ENCODE measurements at places on chromosomes 2 and 18.

GRCh38 chr2:99512181-99512591, 22.4 kb upstream of the REV1 start:
- no peak for DNase-seq

GRCh38 chr2:96923810-96924774, 54.2 kb upstream of the SEMA4C start:
- no peak for DNase-seq

GRCh38 chr2:67232936-67233335, 164.2 kb upstream of the ETAA1 start:
- no peak for DNase-seq

DNA sequence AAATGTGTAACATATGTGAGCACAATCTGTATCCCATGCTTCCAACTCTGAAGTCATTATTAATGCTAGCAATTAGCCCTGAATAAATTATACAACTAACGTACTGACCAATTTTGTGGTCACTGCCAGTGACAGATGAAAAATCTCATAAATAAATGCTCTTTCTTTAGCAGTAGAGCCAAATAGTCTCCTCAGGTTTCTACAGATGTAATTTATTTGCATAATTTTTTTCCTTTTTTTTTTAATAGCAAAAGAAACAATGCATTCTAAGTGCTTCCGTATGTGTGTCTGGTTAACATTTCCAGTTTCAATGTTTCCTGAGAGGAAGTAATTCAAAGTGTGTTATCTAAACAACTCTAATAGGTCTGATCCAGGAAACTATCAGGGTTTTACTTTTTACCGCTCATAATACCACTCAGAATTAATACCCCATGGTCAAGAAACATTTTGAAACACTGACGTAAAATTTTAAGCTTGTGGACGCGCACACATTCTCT, 108.4 kb downstream of the MEP1B start:
- no peak for DNase-seq

GRCh38 chr18:77208964-77209363, 40.7 kb upstream of the GALR1 start:
- no peak for DNase-seq

DNA sequence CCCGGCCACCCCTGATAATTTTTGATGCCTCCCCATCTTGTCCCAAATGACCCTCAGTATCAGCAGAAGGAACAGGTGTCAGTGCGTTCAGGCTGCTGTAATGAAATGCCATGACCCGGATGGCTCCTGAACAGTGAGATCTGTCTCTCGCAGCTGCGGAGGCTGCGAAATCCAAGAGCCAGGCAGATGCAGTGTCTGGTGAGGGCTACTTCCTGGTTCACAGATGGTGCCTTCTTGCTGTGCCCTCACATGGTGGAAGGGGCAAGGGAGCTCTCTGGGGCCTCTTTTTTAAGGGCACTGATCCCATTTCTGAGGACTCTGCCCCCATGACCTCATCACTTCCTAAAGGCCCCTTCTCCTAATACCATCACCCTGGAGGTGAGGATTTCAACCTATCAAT, 152.2 kb downstream of the TWIST2 start:
- no peak for DNase-seq

DNA sequence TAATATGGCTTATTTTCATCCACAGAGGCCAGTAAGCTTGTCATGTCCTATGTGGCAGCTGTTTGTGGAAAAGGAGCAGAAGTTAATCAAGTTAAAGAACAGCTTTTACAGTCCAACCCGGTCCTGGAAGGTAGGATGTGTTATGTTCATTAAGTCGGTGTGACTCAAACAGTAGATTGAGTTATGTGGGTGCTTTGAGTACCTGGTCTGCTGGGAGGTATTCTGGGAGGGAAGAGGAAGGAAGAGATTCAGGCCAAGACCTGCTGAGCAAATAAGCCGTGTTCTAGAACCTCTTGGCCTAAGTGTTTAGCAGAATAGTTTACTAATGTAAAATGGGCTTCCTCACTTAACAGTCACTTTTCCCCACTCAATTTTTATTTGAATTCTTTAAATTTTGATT, 96.2 kb downstream of the MYO1B start:
- DNase-seq = no peak

GRCh38 chr2:53633441-53633840, 134.2 kb upstream of the CHAC2 start:
- no peak for DNase-seq

- no peak for DNase-seq
Observed at GRCh38 chr2:136404176-136404575, 286.2 kb upstream of the CXCR4 start.

DNA sequence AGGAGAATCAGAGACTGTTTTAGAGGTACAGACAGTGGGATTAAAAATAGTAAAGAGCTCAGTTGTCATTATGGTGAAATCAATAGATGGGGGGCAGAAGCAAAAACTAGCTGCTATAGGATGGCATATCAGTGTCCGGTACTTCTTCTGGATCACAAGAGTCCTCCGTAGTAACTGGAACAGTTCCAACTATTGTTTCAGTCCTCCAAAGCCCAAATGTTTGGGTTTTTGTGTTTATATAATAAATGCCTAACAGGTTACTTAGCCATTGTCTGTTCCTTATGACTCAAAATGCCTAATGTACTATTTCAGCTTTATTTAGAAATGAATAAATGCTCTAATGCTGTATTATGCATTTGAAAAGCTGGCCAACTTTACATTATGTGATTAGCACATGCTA, 401.2 kb downstream of the PTH2R start:
- DNase-seq = no peak

- DNase-seq = no peak
Observed at GRCh38 chr2:198639580-198639979, 818.2 kb downstream of the SATB2 start.

DNA sequence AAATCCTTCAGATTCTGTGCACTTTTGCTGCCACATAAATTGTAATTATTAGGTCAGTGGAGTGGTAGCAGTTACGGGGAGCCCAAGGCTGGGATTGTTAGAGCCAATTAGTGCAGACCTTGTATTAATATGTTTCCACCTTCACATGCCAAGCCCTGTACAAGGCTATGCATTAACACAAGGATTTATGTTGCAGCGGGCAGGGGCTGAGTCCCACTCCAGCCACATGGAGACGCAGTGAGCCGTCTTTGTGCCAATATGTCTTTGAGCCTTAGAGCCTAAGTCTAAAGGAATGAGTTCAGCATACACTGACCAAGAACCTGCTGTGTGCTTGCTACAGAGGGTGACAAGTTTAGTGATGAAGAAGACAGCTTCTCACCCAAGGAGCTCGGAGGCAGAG, 238.2 kb downstream of the TSN start:
- no peak for DNase-seq

DNA sequence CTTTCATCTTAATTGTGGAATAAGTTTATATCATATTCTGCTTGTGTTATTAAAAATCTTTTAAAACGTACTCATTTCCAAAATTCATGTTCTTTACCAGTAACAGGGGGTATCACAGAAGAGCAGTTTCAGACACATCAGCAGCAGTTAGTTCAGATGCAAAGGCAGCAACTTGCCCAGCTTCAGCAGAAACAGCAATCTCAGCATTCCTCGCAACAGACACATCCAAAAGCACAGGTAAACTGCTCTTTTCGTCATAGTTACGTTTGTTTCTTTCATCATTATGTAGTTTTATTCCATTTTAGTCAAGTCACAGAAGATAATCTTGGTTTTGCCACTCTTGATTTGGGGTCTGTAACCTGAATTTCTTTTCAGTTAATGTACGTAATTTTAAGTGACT, 93.5 kb upstream of the KIF5C start:
- no peak for DNase-seq

- no peak for DNase-seq
Observed at GRCh38 chr2:24667542-24667941, 125.6 kb downstream of the PTRHD1 start.

DNA sequence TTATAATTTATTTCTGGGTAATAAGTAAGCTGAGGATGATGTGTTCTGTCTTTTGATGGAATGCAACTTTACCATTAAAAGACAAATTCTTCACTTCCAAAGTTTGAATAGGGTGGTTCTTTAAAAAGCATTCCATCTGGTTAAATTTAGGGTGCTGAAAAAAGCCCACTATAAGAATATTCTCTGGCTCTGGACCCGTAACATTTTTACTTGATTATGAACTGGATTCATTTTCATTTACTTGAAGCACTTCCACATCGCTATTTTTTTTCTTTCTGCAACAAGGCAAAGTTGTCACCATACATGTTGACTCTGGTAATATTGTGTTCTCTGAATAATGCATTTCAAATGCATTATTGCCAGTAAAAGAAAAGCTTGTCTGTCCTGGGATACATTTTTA, 344.6 kb downstream of the SATB2 start:
- no peak for DNase-seq

DNA sequence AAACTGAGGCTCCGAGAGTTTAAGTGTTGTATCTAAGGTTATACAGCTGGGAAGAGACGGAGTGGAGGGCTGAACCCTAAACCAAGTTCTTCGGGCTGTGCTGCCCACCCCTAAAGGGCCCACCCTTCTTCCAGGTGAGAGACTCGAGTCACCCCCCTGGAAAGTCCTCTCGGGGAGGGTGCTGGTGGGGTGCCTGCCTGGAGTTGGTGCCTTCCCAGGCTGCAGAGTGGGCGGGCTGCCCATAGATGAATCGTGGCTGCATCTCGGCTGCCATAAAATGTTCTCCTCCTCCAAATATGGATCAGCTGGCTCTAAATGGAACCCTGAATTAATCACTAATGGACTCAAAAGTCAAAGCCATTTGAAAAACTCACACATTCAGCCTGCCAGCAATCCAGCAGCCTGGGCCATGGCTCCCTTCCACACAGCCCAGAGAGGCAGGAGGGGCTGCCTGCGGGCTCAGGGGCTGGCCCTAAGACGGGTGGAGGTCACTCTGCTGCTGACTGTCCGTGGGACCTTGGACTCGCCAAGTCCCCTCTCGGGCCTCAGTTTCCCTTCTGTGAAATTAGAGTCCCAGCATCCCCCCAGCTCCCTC, 7.7 kb downstream of the CIB4 start:
- no peak for DNase-seq

- DNase-seq = no peak
Observed at GRCh38 chr18:57811477-57812125, 8.5 kb upstream of the ATP8B1 start.

DNA sequence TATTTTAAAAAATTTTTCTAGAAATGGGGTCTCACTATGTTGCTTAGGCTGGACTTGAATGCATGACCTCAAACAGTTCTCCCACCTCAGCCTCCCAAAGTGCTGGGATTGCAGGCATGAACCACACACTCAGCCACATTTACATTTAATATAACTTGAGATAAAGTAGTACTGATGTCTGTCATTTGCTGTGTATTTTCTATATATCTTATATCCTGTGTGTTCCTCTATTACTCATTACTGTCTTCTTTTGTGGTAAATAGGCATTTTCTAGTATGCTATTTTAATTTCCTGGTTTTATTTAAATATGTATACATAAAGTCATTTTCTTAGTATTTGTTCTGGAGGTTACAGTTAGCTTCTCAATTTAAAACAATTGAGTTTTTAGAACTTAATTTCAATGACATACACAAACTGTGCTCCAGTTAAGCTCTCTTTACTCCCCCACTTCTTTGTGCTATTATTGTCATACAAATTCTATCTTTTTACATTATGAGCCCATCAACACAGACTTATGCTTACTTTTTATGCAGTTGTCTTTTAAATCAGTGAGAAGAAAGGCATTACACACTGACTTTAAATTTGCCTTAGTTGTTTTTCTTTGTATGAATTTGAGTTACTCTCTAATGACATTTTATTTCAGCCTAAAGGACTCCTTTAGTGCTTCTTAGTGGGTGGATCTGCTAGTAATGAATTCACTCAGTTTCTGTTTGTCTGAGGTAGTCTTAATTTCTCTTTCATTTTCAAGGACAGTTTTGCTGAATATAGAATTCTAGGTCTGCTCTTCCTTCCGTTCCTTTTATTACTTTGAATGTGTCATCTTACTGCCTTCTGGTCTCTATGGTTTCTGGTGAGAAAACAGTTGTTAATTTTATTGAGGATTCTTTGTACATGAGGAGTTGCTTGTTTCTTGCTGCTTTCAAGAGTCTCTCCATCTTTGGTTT, 6.2 kb upstream of the INPP4A start:
- no peak for DNase-seq

DNA sequence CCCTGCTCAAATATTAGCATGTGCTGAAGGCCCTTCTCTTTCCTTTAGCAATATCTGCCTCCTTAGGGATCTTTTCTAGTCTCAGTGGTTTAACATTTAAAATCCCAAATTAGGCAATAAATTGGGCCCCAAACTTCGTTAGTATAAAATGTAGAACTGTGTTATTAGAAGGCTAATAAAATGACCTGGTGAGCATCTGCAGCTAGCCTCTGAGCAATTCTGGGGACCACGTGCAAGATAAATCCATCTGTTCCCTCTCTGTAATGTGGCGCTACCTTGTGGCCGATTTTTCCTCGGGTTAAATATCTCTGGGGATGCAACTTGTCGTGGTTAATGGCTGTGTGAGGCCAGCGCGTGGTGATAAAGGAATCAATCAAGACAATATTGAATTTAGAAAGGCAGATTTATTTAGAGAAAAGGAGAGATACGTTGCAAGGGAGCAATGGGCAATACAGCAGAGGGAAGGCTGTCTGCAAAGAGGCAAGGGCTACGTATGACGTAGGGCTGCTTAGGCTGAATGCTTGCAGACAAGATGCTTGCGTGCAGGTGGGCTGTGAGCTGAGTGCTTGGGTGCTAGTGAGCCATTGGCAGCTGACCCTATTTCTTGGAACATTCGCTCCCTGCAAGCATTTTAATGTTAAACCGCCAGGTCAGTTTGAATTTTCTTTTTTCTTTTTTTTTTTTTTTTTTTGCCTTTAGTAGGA, 18.5 kb upstream of the IL36G start:
- no peak for DNase-seq

DNA sequence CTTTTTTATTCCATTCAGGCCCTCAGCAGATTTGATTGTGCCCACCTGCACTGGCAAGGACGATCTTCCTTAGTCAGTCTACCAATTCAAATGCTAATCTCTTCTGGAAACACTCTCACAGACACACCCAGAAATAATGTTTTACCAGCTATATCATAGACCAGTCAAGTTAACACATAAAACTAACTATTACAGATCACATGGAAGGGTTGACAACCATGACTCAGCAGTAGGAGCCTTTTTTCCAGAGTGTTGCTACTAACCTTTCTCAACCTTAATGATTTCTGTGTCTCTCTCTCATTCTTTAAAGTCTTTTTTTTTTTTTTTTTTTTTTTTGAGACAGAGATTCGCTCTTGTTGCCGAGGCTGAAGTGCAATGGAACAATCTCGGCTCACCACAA, 143.5 kb upstream of the MSH6 start:
- no peak for DNase-seq

DNA sequence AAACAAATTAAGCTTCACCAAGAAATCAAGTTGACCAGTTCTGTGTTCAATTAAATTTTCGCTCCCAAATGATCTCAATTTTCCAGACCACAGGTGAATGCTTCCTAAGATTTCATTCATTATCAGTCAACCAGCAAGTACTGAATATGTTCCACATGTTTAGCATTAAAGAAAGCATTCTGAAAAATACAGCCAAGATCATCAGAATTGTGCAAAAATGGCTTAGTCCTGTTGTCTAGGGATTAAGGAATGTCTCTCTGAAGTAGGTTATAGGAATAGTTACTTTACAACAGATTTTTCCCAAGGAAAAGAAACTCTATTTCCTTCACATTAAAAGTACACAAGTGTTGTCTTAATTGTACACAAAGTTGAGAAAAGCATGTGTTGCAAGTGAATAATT, 69.2 kb downstream of the NRXN1 start:
- no peak for DNase-seq
